ENCODE measurements at places on chromosomes 3 and 15.

DNA sequence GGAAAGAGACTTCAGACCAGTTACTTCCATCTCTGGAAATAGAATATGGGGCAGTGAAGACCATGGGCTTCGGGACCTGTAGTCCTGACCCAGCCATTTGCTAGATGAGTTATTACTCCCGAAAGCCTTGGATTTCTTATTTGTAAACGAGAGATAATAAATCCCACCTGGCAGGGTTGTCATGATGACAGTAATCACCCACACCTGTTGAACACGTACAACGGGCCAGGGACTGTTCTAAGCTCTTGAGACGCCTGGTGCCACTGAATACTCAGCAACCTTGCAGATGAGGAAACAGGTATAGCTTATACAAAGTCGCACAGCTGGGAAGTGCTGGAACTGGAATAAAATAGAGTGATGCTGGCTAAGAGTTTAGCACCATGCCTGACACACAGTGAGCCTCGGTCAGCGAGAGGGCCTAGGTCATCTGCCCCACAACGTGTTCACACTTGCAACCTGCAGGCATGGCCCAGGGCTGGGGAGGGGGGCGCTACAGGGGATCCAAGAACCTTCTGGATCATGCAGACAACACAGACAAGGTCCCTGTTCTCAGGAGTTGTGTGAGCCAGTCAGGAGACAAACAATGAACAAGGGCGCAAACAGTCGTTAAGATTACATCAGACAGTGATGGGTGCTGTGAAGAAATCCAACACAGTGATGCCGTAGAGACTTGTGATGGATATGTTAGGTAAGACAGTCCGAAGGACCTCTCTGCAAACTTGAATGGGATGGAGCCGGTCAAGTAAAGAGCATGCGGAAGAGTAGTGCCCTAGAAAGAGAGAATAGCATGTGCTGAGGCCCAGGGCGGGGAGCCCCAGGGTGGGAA lies 89.2 kb downstream of the CORO2B start:
- DNase-seq, result no peak

GRCh38 chr3:37605572-37606153 lies 256.0 kb upstream of the CTDSPL start:
- DNase-seq, result no peak

DNA sequence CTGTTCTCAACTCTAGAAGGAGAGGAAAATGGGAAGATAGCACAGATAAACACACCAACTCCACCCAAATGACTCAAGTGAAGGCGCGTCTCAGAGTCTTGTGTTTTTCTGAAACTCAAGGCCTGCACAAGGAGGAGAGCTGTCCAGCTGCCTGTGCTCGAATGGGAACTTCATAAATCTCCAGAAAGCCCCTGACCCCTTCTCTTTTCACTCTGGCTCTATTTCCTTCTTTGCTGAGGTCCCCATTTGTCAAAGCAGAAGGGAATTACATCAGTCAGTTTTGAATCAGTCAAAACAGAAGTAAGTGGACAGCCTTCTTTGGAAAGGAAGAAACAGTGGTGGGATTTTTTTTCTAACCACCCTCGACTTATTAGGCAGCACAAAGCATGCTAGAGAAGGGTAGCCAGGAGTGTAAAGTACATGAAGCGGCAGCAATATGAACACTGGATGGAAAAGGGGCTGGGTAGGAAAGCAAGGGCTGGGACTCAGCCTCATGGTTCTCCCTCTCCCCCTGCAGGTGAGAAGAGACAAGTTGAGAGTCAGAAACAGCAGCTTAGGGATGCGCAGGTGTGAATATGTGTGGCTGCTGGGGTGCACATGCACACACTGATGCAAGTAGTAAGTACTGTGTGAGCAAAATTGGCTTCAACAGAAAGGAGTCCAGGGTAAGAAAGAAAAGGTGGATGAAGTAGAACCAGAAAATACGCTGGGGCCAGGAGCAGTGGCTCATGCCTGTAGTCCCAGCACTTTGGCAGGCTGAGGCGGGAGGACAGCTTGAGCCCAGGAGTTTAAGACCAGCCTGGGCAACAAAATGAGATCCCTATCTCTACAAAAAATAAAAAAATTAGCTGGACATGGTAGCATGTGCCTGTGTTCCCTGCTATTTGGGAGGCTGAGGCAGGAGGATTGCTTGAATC lies 36.6 kb upstream of the MAGEF1 start:
- DNase-seq, result no peak

- DNase-seq, result no peak
These were observed 39.4 kb upstream of the IDH2 start for GRCh38 chr15:90141646-90142045.

- DNase-seq, result no peak
These were observed 47.0 kb downstream of the RPLP1 start for GRCh38 chr15:69499521-69500211.

GRCh38 chr15:54618120-54618519 lies 578.6 kb downstream of the RSL24D1 start:
- no peak for DNase-seq

DNA sequence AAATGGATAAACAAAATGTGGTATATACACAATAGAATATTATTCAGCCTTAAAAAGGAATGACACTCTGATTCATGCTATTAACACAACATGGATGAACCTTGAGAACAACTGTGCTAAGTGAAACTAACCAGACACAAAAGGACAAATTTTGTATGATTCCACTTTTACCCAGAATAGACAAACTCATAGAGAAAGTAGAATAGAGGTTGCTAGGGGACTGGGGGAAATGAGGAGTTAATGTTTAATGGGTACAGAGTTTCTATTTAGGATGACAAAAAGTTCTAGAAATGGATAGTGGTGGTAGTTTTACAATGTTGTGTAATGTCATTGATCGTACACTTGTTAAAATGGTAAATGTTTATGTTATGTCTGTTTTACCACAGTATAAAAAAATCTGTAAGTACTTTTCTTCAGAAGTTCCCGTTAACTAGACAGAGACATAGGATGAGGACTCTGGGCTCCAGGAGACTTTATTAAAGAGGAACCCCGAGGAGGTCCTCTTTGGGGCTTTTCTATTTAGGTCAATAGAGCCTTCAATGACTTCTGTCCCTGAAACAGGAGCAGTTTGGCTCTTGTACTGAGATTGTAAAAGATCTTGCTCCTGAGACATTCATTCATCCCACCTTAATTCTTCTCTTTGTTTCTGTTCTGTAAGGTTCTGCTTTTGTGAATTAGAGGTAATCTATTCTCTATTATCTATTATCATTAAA lies 24.5 kb downstream of the ABHD6 start:
- no peak for DNase-seq

DNA sequence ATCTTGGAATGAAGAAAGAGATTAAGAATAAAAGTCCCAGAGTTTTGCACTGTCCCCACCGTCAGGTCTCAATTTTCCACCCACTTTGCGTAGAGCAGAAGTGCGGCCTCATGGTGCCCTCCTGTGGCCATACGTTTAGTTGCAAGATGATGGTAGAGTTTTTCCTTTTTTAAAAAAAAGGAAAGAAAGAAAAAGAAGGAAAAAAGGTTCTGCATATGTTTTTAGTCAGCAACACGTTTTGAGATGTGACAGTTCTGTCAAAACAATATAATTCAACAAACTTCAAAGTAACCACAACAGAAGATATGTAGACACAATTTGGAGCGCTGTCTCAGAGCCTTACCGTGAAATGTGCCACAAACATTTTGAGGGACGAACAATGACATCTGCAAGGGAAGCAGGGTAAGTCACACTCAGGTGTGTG lies 24.6 kb downstream of the EBLN2 start:
- DNase-seq, result peak; percentile 49

GRCh38 chr15:63366451-63366850 lies 15.2 kb downstream of the CA12 start:
- DNase-seq, result no peak

DNA sequence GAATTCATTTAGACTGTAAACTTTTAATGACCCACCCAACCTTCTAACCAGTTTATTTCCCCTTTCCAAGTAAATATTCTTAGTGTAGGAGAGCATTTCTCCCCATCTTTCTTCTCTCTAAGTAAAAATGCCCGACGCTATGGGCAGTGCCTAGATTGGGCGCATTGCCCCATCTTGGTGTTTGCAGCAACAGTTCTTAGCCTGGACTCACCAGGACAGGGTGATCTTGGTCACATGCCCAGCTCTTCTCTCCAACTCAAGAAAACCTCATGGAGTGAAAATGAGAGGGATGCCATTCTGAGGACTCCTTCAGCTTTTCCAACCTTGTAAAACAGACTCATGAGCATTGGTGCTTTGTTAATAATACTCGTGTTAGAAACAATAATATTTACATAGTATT lies 76.7 kb downstream of the GHSR start:
- DNase-seq, result no peak

- DNase-seq, result no peak
These were observed 25.9 kb upstream of the MINAR1 start for GRCh38 chr15:79406210-79406609.

GRCh38 chr15:76753771-76754170 lies 151.4 kb downstream of the SCAPER start:
- no peak for DNase-seq

DNA sequence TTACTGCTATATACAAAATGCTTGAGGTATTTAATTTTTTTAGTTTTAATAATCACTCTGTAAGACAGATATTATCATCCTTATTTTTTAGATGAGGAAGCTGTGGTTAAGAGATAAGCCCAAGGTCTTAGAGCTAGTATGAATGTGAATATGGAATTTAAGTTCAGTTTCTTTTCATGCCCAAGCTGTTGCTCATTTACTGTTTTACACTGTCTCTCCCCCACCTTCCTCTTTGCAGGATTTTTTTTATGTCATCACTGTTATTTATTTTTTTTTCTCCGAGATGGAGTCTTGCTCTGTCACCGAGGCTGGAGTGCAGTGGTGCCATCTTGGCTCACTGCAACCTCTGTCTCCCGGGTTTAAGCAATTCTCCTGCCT lies 22.5 kb downstream of the MAP2K5 start:
- DNase-seq, result no peak

- no peak for DNase-seq
These were observed 253.3 kb downstream of the TJP1 start for GRCh38 chr15:29568840-29569532.

DNA sequence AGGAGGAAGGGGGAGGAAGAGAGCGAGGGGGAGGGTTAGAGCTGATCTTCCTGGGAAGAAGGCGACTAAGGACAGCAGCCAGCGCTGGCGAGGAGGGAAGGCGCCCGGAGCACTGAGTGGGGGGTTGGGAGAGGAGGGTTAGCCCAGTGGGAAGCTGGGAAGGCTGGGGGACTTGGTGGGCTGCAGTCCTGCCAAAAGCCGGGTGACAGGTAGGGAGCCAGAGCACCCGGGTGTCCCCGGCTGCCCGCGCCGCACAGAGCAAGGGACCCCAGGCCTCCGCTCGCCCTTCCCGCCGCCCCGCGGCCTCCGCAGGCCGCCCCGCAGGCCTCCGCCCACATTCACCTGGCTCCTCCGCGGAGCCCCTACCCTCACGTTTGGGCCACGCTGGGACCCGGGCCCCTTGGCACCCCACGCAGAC lies 448 bp downstream of the SLC12A8 start:
- DNase-seq, result no peak

GRCh38 chr3:167691366-167691765 lies 37.6 kb upstream of the WDR49 start:
- DNase-seq, result peak; percentile 57

DNA sequence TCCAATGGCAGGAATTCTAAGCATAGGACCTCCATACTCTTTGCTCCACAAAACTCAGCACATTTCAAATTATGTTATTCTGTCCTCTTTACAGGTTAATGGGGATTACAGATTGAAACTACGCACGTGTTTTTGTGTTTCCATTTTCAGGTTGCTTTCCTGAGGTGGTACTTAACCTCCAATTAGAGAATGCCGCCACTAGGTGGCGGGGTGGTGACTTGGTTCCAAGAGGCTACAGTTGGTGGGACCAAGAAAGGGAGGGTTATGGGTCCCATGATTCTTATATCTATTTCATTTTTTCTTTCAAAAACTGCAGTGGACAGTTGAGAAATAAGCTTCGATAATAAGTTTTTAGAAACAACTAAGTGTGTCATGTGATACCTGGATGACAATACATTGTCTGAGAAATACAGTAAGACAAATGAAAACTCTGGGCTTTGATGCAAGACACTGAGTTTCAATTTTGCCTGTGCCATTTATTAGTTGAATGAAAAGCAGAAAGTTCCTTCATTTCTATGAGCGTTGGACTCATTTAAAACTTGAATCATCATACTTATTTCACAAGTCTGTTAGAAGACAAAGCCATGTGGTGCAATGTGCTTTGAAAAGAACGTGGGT lies 539.0 kb downstream of the FGF12 start:
- DNase-seq, result peak; percentile 29

- no peak for DNase-seq
These were observed 688 bp downstream of the SETD5 start for GRCh38 chr3:9397906-9398699.

Data from CD4-positive, alpha-beta T cell treated with Interleukin-15 for 4 hours (primary cell).